ENCODE measurements at places on chromosomes 11 and 22. TPM values are rescaled to one million over a fixed set of nuclear protein-coding genes. Genes with fewer than 3 reads are reported as not detected.

DNA sequence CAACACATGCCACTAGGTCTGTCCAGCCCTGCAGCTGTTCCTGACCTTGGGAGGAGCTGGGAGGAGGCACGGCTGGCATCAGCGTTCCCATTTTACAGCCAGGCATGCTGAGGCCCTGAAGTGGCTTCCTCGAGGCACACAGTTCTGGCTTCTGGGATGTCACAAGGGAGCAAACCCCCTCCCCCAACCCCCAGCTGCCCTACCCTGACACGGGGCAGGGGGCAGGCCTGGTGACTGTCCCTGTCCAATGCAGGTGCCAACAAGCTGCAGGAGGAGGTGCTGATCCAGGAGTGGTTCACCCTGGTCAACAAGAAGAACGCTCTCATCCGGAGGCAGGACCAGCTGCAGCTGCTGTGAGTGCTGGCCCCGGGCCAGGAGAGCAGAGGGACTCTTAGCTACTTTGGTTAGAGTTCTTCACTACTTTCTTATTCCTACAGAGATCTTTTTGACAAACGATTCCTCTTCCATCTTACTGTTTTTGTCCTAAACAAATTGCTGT lies 5.3 kb downstream of the KCNK7 start:
- no peaks in the 10 kb centered on the region for H3K27me3 ChIP-seq
- H3K4me1 ChIP-seq = peaks cover 50% of the 10 kb centered on the region
- H3K4me3 ChIP-seq = no peak overlapping the region
- no peak overlapping the region for H3K27ac ChIP-seq
- peaks cover 13% of the 10 kb centered on the region for H3K36me3 ChIP-seq

Gene EIF3M
- total RNA-seq = 274 TPM

DNA sequence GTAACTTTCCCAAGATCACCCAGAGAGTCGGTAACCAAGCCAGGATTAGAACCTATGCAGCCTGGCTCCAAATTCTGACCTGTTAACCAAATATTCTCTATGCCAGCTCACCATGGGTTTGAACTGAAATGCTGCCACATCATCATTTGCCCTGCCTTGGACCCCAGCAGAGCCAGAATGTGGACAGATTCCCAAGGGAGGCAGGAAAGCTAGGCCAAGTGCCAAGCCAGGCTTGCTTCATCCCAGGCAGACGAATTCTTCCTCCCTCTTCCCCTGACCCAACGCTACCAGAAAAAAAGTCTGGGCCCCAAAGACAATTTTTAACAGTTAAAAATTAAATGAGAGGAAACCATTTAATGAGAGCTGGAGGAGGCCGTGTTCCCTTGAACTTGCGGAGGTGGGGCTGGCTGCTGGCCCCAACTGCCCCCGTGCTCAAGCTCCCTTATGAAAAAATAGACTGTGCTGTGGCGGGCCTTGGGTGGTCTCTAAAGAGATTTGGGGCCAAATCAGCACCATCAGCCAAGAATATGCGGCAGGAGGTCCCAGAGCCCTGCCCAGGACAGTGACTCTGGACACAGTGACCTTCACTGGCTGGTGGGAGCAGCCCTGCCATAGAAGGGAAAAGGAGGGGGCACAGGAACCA lies 184.1 kb upstream of the SYT13 start:
- H3K27me3 ChIP-seq = peaks cover 4% of the 10 kb centered on the region
- DNase-seq = no peak
- no peak overlapping the region for H3K27ac ChIP-seq
- no peaks in the 10 kb centered on the region for H3K36me3 ChIP-seq

- no peaks in the 10 kb centered on the region for H3K36me3 ChIP-seq
- no peak overlapping the region for H3K27ac ChIP-seq
These were observed 536.8 kb downstream of the MIAT start for GRCh38 chr22:27194096-27194748.

All from activated CD4-positive, alpha-beta T cell treated with anti-CD3 and anti-CD28 coated beads, Interleukin-2, amount 10 ng/mL, durations not matched to agents 7 days and 5 days (primary cell).